ENCODE measurements at places on chromosomes 16 and 17.
A peak's percentile ranks its signal among the peaks of the same experiment; 100 is the strongest.

DNA sequence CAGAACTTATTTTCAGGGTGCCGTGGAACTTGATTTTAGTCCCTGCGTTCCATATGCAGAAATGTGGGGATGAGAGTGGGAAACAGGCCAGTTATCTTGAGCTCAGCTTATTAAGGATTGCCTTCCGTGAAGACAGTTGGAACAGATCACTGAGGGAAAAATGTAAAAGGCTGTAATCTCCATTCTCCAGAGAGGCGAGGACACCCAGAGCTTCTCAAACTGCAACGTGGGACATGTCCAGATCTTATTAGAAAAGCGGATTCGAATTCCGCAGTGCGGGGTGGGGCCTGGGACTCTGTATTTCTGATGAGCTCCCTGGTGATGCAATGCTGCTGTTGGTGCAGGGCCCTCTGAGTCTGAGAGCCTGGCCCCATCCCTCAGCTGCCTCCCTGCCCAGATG is 185.6 kb upstream of the CIBAR2 start:
- no peak for DNase-seq

DNA sequence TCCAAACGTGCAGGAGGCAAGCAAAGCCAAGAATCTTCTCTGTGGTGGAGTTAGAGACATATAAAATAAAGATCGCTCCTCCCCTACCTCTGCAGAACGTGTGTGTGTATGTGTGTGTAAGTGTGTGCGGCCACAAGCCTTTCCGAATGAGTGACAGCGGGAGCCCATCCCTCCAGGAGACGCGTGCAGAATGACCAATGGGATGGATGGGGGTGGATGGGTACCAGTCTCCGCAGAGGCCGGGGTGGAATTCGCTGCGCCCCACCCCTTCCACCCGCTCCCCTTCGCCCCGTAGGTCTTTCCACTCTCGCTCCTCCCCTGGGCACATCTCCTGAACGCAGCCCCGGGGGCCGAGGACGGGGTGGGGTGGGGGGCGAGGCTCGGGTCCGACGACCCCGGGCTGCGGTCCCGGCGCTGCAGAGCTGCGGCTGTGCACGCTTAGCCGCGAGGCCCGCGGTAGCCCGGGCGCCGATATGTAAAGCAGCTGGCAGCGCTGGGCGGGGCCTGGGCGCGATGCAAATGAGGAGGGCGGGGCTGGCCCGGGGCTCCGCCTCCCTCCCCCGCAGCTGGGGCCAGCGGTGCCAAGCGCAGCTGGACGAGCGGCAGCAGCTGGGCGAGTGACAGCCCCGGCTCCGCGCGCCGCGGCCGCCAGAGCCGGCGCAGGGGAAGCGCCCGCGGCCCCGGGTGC is at the start of gene PRKCB:
Gene PRKCB, plus strand, starts transcription at position 594 of the 688 bp plus-strand sequence.
- peak; percentile 76 for DNase-seq

GRCh38 chr17:75412455-75413317 is 7.2 kb upstream of the GRB2 start:
- peak; percentile 30 for DNase-seq

- no peak for DNase-seq
These were observed 143.2 kb upstream of the CDH5 start for GRCh38 chr16:66223176-66223780.

DNA sequence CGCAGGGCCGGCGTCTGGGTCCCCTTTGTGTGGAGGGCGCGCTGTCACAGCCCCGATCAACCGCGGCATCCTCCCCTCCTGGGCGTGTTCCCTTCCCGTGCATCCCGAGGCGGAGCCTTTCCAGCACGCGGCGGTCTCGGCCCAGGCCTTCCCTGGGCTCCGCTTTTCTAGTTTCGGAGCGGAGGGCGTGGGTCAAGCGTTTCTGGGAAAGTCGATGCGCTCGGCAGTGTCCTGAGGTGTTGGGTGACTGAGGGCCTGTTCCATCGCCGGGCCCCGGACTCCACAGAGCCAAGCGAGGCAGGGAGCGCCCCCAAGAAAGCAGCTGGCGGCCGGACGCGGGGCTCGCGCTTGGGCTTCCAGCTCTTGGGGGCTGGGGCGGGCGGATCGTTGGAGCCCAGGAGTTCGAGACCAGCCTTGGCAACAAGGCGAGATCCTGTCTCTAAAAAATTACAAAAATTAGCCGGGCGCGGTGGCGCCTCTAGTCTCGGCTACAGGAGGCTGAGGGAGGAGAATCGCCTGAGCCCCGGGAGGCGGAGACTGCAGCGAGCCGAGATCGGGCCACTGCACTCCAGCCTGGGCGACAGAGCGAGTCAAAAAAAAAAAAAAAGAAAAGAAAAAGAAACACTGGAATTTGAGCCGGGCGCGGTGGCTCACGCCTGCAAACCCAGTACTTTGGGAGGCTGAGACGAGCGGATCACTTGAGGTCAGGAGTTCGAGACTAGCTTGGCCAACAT is 806 bp downstream of the IFT140 start:
- DNase-seq, result no peak

DNA sequence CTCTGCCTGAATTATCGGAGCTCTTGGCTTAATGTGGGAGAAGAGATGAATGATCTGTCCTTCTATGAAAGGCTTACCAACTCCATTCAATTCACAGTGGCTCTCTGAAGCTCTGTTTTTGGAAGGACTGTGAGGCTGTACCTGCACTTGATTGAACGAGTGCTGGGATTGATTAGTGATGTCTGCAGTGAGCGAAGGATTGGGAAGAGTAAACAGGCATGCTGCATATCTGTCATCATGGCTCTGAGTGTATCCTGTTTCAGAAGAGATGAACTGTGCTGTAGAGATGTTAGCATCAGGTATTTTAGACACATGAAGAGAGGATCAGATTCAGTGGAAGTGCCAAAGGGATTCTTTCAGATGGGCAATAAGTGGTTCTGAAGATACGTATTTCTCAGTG is 564.0 kb downstream of the MAF start:
- no peak for DNase-seq

GRCh38 chr16:89701425-89702406 is at the start of gene SPATA2L:
SPATA2L (minus strand) TSS chr16:89701705; CDS start chr16:89701232, 473 bp downstream.
- DNase-seq, result peak; percentile 95

GRCh38 chr17:44601973-44602372 is 44.7 kb downstream of the FZD2 start:
- no peak for DNase-seq

DNA sequence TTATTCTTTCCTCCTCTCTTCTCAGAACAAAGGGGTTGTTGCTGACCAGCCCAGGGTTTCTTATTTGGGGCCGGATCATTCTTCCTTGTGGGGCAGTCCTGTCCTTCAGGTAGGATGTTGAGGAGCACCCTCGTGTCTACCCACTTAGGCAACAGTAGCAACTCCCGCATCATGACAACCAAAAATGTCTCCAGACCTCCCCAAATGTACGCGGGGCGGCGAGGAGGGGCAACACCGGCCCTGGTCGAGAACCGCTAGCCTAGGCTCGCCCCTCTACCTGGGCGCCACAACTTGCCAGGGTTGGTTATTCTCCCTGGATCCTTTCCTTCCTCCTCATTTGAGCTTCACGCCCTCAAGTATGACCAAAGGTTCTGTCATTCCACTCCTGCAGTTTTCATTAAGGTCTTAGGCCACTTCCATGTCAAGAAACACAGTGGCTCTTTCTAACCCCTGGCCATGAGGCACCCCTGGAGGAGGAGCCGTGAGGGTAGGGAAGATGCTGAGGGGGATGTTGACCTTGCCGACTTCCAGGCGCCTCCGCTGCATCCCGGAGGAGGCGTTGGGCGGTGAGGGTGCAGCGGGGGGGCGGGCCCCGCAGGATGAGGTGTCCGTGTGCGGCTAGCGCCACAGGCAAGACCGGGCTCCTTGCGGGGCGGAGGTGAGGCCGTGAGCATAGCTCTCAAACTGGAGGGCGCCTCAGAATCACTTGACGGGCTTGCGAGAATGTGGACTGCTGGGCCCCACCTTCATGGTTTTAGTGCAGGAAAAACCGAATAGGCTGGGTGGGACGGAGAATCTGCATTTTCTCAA is 712 bp upstream of the SPECC1 start:
- DNase-seq, result no peak

DNA sequence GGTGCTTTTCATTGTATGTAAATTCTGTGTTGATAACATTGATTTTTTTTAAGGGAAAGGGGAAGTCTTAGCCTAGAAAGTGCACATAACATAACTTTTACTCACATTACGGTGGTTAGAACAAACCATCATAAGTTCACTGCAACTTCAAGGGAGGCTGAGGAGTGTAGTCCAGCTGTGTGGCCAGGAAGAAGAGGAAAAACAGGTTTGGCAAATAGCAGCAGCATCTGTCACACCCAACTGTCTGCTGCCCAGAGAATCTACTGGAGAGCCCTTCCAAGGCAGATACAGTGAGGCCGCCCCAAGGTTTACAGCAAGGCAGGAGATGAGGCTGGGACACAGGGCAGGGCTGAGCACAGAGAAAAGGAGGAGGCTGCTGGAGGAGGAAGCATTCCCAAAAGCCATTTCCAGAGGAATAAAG is 60.6 kb downstream of the AIPL1 start:
- no peak for DNase-seq

DNA sequence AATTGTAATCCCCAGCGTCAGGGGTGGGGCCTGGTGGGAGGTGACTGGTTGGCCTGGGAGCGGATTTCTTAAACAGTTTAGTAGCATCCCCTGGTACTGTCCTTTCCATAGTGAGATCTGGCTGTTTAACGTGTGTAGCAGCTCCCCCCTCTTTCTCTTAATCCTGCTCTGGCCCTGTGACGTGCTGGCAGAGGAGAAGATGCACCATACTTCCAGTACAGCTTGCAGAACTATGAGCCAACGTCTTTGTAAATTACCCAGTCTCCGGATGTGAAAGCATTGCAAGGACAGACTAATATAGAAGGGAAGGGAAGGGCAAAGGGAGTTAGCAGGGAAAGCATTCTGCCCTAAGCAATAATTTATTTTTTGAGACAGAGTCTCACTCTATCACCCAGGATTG is 83.9 kb downstream of the RMI2 start:
- no peak for DNase-seq

DNA sequence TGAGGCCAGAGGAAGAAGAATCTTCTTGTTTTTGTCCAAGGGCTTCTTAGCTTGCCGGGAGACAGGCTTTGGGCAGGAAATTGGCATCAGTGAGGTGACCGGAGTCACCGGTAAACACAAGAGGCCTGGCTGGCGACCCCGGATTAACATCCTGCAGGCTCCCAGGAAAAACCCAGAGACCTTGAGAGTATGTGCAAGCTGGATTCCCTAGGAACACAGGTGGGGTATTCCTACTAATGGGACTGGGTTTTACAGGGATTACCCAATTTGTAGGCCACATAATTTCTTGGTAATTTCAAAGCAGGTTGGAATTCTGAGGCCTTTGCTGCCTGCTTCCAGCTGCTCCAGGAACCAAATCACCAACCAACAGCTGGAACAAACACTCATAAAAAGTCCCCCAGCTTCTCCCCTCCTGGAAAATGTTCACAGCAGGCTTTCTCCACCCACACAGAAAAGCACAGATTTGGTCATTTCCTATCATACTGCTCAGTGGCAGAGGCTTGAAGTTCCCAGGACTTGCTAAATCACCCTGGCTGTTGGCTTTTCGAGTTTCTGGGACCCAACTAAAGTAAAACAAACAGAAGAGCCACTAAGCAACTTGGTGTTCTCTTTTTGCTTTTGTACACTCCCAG is 258.8 kb downstream of the IRF8 start:
- DNase-seq, result no peak

- no peak for DNase-seq
These were observed 643.7 kb downstream of the MAF start for GRCh38 chr16:78956859-78957258.

DNA sequence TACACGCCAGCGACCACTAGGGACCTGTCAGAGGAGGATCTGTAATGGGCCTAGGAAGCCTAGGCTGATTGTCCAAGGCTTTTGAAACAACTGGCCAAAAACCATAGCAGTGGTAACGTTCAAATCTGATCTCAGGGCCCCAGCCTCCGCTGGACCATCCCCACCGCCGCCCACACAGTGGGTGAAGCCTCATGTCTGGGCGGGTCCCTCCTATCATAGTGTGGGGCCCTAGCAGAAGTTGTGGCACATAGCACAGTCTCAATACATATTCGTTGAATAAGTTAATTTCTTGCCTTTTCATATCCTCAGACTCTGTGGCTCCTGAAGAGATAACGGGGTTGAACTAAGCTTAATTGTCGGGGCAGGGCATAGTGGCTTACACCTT is 818 bp downstream of the DPH1 start:
- no peak for DNase-seq

DNA sequence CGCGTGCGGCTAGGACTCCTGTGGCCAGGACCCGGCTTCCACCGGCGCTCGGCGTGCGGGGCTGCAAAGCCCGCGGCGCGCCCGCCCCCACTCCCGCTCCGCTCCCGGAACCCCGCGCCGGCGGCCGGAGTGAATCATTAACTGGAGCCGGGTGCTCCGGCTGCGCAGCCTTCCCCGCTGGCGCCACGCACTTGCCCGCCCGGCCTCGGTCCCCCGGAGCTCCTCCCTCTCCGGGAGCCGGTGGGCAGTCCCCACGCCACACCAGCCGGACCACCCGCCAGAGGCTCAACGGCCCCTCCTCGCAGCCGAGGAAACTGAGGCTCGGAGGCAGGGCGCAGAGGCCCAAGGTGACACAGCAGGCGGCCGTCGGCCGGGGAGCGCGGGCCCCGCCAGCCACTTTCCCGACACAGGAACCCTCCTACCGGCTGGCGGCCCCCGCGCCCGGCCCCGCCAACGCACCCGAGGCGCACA is 580 bp downstream of the BCAR1 start:
- no peak for DNase-seq

GRCh38 chr17:6492892-6493674 is 48.8 kb downstream of the PIMREG start:
- no peak for DNase-seq

- DNase-seq, result no peak
These were observed 87.0 kb upstream of the RPRML start for GRCh38 chr17:47066095-47066494.

GRCh38 chr16:83744441-83744981 is 63.3 kb upstream of the HSBP1 start:
- DNase-seq, result no peak

DNA sequence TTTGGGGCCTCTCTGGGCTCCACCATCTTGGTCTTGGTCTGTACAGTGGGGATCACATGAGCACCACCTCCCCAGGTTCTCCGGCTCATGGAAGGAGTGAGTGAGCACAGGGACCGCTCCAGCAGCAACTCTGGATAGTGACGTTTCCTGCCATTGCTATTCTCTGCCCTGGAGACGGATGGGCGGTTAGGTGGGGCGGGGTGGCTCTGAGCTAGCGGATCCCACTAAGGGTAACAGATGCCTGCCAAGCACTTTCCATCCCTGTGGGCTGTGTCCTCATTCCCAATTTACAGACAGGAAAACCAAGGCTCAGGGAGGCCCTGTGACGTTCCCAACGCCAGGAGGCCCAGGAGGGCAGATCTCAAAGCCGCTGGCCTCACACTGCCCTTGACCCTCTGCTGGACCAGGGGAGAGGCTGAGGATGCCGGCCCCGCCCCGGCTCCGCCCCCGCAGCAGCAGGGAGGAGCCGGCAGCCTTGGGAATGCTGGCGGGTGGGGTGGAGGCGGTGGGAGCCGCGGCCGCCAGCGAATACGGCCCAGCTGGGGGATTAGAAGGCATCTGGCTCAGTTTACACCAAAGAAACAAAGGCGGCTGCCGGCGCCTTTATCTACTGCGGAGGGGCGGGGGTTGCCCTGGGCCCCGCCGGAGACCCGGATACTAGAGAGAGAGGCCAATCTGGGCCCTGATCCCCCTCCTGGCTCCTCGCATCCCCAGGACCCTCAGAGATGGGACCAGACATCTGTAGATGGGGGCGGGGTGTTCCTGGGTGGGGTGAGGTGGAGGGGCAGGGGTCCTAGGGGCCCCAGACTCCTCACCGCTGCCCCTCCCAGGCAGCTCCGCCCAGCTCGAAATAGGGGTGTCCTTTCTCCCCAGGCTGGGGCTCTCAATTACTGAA is 122.3 kb upstream of the CIBAR2 start:
- DNase-seq, result no peak

GRCh38 chr16:2486645-2487516 is 12.0 kb downstream of the TBC1D24 start:
- DNase-seq, result peak; percentile 53

All from stimulated activated CD8-positive, alpha-beta memory T cell treated with anti-CD3 and anti-CD28 coated beads, Interleukin-4, amount 100 ng/mL, for 1 hour (primary cell).